Activated naive CD4-positive, alpha-beta T cell treated with anti-CD3 and anti-CD28 coated beads for 36 hours (primary cell): ENCODE measurements at places on chromosomes 2 and 18. TPM values are rescaled to one million over a fixed set of nuclear protein-coding genes. Genes with fewer than 3 reads are reported as not detected.

DNA sequence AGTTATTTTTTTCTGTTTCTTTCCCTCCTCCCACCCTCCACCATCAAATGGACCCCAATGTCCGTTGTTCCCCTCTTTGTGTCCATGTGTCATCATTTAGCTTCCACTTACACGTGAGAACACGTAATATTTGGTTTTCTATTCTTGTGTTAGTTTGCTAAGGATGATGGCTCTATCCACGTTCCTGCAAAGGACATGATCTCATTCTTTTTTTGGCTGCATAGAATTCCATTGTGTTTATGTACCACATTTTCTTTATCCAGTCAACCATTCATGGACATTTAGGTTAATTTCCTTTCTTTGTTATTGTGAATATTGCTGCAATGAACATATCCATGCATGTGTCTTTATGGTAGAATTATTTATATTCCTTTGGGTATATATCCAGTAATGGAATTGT is 91.3 kb upstream of the TNP1 start:
- no peaks in the 10 kb centered on the region for H3K36me3 ChIP-seq
- peaks cover 6% of the 10 kb centered on the region for H3K27me3 ChIP-seq
- DNase-seq: no peak
- no peaks in the 10 kb centered on the region for H3K4me1 ChIP-seq
- H3K4me3 ChIP-seq: no peak overlapping the region

DNA sequence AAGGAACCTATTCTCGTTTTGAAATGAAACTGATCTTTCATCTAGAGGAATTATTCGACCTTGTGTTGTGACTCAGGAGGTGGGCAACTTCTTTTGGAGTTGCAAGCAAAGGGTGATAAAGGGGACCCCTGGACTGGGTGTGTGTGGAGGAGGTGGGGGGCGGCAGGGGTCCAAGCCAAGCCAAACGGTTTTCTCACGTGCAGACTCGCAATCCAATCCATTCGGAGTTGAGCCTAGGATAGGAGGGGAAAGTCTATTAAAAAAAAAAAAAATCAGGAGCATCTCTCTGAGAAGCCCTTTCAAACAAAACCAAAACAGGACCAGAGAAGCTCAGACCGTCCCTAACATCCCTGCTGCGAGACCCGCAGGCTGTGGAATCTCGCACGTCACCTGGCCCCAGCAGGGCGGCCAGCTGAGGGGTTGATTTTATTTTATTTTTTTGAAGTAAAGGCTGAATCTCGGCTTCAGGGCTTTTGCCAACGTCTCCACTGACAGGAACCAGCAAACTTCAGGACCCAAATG is 3.7 kb upstream of the ZEB2 start:
- no peaks in the 10 kb centered on the region for H3K36me3 ChIP-seq
- no peak for DNase-seq
- no peak overlapping the region for H3K27ac ChIP-seq
- peak overlapping the region; percentile 71 for H3K4me3 ChIP-seq

Gene CERKL
- not detected for total RNA-seq

Gene RGPD5
- total RNA-seq: 37.5 TPM

Gene ZNF804A
- total RNA-seq: not detected

Gene VAMP8
- 102 TPM for total RNA-seq

Gene DIPK1C
- not detected for total RNA-seq

DNA sequence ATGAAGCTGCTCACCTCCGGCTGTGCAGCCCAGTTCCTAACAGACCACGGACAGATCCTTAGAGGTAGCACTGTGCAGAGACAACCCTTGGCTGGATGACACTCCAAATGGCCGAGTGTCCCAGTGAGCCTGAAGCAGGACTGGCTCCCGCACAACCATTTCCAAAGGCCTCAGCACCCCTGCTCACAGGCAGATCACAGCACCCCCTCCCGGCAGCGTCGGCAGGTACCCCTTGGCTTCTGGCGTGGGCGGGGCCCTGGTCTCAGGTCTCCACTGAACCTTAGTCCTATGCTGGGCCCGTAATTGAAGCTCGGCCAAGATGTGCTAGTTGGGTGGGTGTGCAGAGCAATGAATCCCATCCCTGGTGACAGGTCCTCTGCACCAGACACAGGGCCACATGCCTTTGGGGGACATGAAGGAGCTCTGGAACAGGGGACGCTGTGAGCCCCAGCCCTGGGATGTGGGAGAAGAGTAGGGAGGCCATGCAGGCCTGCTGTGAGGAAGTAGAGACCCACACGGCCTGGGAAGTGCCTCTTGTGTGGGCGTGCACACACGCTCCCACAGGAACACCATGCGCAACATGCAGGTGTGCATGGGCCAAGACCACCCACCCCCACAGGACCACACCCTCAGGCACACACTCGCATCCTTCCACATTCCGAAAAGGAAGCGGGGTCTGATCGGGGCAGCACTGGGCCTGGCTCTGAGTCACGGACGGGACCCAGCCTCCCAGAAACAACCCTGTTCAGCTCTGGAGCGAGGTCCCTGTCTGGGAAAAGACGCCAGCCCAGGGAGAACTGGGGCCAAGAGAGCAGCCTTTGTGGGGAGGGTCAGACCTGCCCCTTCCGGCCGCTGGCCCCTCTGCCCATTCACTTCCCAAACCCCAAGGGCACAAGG is 2.8 kb downstream of the DUSP2 start:
- H3K4me3 ChIP-seq: peak overlapping the region; percentile 96
- H3K36me3 ChIP-seq: peaks cover 34% of the 10 kb centered on the region
- peak overlapping the region; percentile 96 for H3K27ac ChIP-seq
- DNase-seq: peak; percentile 85
- no peaks in the 10 kb centered on the region for H3K27me3 ChIP-seq
- peaks cover 38% of the 10 kb centered on the region for H3K4me1 ChIP-seq

Gene SMAD7
- 5.9 TPM for total RNA-seq

DNA sequence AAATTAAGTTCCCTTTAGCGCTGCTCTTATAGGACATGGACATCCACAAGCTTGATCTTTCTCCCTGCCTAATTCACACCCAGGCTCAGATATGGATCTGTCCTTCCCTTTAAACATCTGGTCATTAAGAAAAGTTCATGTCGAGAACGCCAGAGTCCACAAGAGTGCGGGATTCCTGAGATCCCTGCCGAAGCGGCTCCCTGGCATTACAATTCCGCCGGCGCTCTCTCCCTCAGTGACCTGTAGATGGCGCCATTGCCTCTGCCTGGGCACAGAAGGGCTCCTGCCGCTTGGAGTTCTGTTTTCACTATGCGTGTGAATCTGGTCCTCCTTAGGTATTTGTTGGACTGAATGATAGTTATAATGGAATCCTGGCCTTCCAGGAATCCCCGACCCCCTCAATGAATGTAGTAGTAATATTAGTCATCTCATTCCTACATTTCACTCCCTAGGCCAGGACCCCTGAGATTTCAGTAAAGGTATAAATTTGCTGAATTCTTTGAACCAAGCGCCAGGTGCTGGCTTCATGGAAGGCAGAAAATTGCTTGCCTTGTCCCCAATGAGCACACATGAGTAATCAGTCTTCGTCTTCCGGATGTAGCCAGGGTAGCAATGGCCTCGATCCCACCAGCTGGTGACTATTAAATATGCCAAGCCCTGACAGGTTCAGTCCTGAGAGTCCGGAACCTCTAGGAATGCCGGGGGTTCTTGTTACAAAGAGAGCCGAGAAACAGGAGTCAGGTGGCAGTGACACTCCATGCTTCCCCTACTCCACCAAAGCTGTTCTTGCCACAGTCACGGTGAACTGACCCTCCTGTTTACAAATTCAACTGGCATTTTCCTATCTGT is 26.4 kb upstream of the CD207 start:
- H3K4me3 ChIP-seq: no peak overlapping the region
- peak; percentile 87 for DNase-seq
- H3K4me1 ChIP-seq: peaks cover 2% of the 10 kb centered on the region
- no peaks in the 10 kb centered on the region for H3K36me3 ChIP-seq

Gene PFN4
- total RNA-seq: 0.32 TPM

- no peak overlapping the region for H3K4me3 ChIP-seq
- H3K27me3 ChIP-seq: peaks cover 13% of the 10 kb centered on the region
- no peak overlapping the region for H3K27ac ChIP-seq
- no peaks in the 10 kb centered on the region for H3K36me3 ChIP-seq
Measured at GRCh38 chr2:222506230-222506935, 82.0 kb downstream of the SGPP2 start.

DNA sequence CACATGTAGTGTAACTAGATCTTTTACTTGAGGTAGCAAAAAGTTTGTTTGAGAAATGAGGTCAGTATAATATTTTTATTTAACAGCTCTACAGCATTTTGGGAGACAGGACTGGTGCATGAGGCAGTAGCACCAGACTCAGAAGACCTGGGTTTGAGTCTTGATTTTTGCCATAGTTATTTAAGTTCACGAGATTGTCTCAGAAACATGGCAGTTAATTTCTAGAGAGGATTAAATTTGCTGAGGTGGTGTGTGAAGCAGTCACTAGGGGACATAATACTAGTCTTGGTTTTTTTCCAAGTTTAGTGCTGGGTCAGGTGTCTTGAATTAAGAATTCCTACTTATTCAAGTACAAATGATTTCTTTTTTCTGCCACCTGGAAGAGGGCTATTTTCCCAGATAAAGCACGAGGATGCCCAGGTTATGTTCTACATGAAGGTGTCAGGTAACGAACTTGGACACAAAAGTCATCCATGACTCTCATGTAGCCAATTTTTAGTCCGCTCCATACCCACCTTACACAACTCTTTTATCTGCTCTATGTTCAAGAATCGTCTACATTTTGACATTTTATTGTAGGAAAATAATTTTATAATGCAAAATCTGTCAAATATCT is 1.4 kb downstream of the MARCHF7 start:
- no peaks in the 10 kb centered on the region for H3K27me3 ChIP-seq
- H3K4me1 ChIP-seq: peaks cover 46% of the 10 kb centered on the region
- no peak for DNase-seq

- peak overlapping the region; percentile 66 for H3K27ac ChIP-seq
- DNase-seq: no peak
- peaks cover 23% of the 10 kb centered on the region for H3K4me1 ChIP-seq
- H3K4me3 ChIP-seq: peak overlapping the region; percentile 58
Measured at GRCh38 chr2:172510088-172510487, 45.8 kb upstream of the PDK1 start.
